ENCODE measurements at places on chromosomes 1 and 21.

DNA sequence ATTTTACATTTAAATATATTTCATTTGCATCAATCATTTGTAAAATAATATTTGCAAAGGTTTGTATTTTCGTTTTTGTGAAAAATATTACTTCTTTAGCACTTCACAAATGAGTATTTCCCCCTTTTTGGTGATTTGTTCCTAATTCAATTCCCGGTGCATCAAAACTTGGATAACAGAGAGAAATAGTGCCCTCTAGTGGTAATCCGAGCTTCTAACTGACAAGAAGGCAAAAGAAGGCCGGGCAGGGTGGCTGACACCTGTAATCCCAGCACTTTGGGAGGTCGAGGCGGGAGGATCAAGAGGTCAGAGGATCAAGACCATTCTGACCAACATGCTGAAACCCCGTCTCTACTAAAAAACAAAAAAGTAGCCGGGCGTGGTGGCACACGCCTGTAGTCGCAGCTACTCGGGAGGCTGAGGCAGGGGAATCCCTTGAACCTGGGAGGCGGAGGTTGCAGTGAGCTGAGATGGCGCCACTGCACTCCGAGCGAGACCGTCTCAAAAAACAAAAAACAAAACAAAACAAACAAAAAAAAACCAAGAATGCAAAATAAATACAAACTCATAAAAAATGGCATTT, 137.7 kb downstream of the COL11A1 start:
- no peak for DNase-seq

- DNase-seq, result no peak
These were observed 7.8 kb downstream of the CAPZB start for GRCh38 chr1:19477284-19478249.

DNA sequence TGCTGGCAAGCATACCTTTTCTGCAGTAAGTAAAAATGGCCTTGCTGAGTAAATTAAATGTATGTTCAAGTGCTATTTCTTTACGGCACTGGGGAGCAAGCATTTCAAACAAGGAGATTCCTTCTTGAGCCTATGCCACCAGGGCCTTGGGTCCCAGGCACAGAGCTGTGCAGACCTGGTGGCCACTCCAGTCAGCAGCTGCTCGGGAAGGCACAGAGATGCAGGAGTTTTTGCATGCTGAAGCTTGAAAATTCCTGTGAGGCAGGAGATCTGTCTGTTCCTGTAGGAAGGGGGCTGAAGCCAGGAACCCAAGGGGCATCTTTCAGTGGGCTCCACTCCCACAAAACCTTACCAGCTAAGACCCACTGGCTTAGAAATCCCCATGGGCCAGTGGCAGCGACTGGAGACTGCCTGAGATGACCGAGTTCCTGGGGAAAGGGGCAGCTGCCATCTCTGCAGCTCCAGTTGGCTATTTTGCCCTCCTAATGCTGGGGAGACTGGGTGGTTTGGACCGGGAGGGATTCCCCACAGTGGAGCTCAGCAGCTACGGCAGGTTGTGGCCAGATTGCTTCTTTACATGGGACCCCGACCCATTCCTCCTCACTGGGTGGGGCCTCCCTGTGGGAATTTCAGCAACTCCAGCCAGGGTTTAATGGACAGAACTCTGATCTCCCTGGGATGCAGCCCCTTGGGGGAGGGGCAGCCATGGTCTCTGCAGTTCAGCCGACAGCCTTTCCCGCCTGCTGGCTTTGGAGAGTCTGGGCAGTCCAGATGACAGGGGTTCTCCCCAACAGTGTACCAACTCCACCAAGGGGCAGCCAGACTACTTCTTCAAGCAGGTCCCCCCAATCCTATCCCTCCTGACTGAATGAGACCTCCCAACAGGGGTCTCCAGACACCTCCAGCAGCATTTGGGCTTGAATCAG, 8.4 kb upstream of the PGBD2 start:
- DNase-seq, result no peak

- DNase-seq, result no peak
These were observed 30.0 kb upstream of the RRP15 start for GRCh38 chr1:218255090-218255489.

GRCh38 chr1:24870551-24871195, 59.4 kb downstream of the RUNX3 start:
- DNase-seq, result no peak

GRCh38 chr1:21229246-21230000, 52.7 kb upstream of the EIF4G3 start:
- DNase-seq, result no peak

GRCh38 chr1:101308935-101309333, 72.1 kb downstream of the S1PR1 start:
- no peak for DNase-seq

DNA sequence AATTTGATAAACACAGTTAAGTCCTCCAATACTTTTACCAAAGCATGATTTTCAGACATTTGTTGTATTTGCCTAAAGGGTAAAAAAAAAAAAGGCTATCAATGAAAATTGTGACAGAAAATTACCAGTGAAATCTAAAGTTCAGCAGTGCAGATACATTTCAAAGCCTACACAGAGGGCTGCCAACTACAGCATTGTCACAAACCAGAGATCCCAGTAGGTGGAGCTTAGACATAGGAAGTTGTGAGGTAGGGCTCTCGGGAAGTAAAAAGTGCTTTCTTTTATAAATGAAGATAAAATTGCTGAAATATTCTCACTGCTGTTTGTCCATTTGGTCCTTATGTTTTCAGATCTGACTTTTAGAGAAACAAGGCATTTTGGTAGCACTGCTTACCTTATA, 123.0 kb downstream of the DYRK1A start:
- DNase-seq, result no peak

DNA sequence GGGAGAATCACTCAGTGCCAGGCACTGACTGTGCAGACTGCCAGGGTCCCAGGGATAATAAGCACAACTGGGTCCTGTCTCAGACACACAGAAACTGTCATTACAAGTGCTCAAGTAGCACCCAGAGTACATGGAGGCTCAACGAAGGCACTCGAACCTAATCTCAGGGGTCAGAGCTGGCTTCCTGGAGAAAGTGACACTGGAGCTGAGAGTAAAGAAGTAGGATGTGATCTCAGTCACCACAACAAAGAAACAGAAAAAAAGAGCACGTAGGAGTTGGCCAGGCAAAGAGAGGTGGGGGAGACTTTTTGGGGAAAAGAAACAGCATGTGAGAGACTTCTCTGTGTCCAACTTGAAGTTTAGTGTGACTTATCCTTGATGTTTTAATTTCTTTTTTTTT, 1.3 kb downstream of the CATSPER4 start:
- no peak for DNase-seq

DNA sequence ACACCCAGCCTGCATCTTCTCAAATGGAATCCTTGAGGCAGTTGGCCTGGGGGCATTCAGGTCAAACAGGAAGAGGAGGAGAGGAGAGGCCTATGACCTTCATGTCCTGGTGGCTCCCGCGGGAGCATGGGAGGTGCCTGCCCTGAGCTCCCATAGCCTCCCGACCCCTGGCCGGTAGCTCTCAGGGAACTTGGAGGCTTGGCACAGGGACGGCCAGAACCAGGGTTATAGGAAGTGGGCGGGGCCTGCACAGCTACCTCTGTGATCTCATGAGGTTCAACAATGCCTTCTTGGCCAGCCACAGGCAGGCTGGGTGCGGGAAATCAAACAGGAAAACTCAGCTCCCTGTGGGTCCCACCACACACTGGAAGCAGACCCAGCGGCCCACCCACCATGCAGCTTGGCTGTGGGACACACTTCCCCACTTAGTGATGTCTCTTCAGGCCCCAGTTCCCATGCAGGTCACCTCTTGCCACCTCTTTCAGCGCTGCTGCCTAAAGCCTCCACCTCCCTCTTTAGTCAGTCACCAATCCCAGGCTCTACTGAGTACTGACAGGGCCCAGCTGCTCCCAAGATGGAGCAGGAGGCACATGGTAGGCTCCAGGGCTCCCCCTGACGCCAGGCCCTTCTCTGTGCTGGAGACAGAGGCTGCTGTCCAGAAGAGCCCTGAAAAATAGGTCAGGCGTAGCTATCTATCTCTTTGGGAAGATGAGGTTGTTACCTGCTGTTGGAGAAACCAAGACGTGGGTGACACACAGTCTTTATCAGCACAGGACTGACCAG, at the start of gene SLFNL1:
TSS of gene SLFNL1 (minus strand) at position 200 of the 783 bp plus-strand sequence. CDS start 1,065 bp downstream, outside the sequence.
- DNase-seq, result no peak

- no peak for DNase-seq
These were observed 3.1 kb downstream of the TACSTD2 start for GRCh38 chr1:58573705-58574591.

GRCh38 chr1:16392740-16393569, 25.9 kb downstream of the SZRD1 start:
- no peak for DNase-seq

DNA sequence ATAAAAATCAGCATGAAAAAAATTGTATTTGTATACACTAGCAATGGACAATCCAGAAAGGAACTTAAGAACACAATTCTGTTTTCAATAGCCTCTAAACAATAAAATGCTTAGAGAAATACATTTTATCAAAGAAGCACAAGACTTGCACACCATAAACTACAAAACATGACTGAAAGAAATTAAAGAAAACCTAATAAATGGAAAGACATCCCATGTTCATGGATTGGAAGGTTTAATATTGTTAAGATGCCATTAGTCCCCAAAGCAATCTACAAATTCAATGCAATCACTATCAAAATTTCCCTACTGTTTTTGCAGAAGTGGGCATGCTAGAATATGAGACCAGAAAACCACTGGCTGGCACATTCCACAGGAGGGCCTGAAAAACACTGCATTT, 49.4 kb downstream of the PRSS38 start:
- DNase-seq, result no peak

GRCh38 chr1:19418503-19418971, 66.8 kb downstream of the CAPZB start:
- no peak for DNase-seq

DNA sequence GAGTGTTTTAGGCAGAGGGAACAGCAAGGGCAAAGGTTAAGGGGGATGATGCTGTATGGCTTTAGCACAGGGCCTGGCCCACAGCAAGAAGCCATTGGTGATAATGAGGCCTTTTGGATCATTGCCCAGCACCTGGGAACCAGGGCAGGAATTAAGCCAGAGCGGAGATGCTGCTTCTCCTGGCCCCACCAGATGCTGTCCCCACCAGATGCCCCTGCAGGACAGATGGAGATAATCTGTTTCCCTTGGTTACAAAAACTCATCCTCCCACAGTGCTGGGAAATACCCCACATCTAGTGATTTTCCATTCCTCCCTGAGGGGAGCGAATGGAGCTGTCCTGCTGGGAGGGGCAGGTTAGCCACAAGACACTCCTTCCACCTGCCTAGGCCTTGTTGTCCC, 18.8 kb downstream of the OPRD1 start:
- DNase-seq, result no peak

GRCh38 chr1:157597959-157598667, at the start of gene FCRL4:
Gene FCRL4, minus strand, starts transcription at chr1:157598085. Its CDS starts 141 bp downstream, at chr1:157597944.
- no peak for DNase-seq

GRCh38 chr1:172656576-172656975, 2.3 kb upstream of the FASLG start:
- no peak for DNase-seq

DNA sequence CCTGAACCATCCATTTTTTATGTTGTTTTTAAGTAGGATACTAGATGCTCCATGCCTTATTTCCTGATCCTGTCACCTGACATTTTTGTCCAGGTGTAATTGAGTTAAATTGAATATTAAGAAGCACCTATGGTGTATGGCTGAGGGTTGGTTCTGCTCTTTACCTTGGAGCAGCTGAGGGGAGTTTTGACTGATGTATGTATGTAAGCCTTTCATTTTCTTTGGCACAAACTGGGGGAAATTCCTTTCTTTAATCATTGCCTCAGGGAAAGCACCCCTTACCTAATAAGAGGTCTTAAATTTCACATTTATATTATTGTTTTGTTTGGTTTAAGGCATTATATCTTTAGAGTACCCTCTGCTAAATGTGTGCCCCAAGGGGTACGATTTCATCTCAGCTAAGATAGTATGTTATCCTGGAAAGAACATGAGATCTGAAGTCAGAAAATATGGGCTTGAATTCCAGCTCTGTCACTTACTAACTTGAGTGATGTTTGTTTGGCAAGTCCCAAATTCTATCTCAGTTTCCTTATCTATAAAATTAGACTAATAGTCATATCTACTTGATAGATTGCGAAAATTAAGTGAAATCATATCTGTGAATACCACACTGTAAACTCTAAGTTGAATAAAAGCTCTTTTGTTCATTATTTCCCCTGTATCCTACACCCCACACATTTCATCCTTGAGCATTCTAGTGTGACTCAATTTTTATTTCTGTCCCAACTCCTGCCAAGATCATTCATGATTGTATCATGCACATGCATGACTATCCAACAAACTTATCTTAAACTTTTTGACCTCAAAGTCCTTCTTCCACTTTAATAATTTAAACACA, 57.7 kb upstream of the NUF2 start:
- no peak for DNase-seq

- no peak for DNase-seq
These were observed 260.1 kb upstream of the SPAG17 start for GRCh38 chr1:118445156-118445555.

DNA sequence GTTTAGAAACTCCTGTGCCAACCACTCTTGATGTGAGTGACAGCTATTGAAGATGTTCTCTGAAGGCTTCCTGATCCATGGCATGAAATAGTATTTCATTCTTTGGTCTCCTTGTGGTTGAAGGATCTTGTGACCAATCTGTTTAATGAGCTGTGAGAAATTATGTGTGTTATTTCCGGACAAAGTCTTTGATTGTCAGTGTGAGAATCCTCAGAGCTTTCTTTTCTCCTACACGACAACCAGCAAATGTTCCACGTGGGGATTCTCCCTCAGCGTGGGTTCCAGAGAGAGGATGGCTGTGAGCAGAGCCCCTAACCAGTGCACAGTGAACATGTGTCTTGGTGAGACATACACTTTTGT, 45.0 kb upstream of the HOOK1 start:
- no peak for DNase-seq

DNA sequence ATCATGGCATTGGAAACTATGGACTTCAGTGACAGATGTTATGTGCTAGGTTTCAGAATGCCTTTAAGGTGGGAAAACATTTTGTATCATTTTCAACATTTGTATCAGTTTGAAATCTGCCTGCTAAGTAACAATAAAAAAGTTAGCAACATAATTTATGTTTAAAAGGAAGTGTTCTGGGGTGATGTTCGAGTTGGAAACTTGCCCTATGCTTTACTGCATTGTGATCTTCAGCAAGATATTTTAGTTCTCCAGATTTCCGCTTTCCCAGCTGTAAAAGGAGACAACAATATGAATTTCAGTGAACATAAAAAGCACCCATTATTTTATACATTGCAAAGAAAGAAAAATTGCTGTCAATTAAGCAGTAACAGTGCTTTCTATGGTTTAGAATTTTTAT, 187.4 kb downstream of the DISC1 start:
- DNase-seq, result no peak

DNA sequence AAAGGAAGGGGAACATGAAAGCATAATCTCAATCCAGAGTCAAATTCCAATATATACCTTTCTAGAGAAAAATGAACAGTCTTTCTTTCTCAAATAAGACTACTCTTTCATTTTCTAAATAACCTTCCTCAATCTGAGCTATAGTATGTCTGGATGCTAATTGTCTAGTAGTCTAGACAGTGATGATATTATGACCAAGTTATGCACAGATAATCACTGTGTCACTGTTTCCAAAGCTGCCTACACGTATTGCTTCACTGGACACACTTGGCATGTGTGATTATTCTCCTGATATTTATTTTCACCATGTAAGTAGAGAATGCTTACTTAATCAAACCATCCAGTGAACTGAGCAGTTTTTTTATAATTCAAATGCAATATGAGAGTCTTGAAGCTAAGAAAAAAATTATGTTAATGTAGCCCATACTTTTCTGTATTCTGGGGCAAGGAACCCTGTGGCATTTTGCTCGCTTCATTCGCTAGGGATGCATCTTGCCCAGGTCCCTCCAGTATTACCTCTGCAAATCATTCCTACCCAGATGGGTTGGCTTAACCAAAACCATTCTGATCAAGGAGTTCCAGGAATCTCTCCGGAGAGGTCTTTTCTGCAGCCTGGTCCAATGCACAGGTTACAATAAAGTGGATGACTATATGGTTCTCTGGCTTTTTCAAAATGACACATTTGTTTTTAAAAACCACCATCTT, 303.1 kb upstream of the RUNX1 start:
- no peak for DNase-seq
